BJ (cell line): ENCODE measurements at places on chromosomes 2 and 18.
A peak's percentile ranks its signal among the peaks of the same experiment; 100 is the strongest.

DNA sequence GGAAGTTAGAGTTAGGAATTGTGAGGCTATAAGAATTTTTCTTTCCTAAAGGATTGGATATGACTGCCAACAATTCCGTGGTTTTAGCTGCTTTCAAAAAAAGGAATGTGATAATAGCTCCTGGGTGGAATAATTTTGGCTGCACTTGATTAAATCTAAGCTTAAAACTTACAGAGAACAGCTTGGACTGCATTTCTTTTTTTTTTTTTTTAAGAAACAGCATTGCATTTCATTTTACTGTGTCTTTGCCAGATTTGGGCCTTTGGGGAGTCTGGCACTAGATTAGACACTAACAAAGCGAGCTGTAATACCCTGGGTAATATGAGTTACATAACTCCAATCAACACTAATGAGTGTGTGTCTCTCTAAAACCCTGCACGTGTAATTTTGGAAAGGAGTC is 37.8 kb upstream of the ZNF397 start:
- no peak for DNase-seq

DNA sequence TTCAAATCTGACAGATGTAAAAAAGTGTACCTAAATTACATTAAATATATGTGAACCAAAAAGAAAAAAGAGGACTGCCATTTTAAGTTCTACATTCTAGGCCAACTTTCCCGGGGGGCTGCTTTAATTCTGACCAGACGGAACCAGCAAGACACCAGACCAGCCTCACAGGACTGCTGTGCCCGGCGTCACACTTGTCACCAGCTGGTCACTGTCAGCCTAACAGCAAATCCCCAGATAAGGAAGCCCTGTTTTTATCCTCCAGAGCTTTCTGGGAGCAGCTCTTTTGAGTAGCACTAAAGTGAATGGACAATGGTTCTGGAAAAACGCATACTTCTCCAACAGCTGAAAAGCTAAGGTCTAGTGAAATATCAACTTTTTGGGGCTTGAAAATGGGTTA is 35.6 kb downstream of the CYB5A start:
- no peak for DNase-seq

DNA sequence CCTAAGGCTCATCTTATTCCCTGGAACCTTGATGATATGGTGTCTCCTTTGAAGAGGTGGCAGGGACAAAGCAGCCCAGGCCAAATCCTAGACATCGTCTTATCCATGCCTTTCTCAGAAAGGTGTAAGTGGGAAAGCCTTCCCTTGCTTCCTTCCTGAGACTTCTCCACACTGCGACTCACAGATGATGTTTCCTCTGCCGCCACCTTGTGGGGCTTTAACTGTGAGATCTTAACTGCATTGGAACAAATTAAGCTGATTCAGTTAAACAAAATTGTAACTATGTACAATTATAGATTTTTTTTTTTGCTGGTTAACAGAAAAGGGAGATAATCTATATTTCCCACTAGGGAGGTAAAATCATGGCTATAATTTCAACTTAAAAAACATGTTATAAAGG is 10.0 kb upstream of the GCA start:
- DNase-seq: no peak

DNA sequence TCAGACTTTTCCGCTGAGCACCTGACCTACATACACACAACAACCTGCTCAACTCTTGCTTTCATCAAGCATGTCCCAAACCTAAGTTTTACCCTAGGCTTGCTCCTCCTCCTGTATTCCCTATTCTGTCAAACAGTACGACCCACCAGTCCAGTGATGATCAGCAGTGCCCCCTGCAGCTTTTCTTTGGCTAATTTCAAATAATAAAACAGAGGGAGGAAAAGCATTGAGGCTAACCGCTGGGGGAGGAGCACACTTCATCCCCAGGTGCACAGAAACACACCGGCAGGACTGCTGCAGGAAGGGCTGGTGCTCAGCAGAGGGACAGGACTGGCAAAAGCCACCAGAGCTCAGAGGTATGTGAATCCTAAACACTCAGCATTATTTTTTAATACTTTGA is 21.2 kb downstream of the E2F6 start:
- DNase-seq: no peak

- DNase-seq: no peak
These were observed 25.6 kb upstream of the MTA3 start for GRCh38 chr2:42542871-42543270.

- no peak for DNase-seq
These were observed 35.2 kb downstream of the C1QL2 start for GRCh38 chr2:119123389-119123788.

DNA sequence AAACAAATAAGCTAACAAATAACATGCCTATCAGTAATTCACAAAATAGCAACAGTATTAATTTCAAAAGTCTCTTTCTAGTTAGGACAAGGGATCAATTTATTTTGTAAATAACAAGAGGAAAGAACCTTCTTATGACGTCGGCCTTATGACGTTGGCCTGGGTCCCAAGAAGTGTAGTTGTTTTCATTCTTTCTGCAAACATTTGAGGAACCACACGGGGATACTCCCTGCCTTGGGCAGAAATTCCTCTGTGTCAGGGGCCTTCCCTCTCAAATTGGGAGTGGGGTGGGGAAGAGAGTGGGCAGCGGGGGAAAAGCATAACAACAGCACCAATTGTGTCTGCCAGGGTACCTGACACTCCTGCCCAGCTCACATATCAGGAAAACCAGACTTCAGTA is 1.3 kb downstream of the CCDC68 start:
- no peak for DNase-seq

GRCh38 chr2:177127821-177128220 is 84.8 kb upstream of the HNRNPA3 start:
- DNase-seq: no peak

DNA sequence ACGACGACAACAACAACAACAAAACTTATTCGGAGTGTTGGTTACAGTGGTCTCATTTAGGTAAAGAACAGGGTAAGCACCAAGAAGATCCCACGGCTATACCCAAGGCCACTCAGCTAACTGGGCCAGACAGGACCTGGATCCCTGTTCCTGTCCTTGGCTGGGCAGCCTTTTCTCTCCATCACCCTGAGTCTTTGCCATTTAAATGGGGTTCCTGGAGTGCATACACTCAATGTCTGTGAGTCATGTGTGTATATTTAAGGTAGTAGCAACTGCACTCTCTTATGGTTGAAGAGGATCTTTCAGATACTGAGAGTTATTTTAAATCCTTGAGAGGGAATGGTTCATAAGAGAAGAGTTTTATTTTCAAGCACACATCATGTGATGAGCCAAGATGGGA is 35.3 kb downstream of the ADCYAP1 start:
- no peak for DNase-seq

GRCh38 chr2:134736167-134736880 is 17.5 kb upstream of the TMEM163 start:
- no peak for DNase-seq

- DNase-seq: no peak
These were observed 66.0 kb upstream of the CCDC85A start for GRCh38 chr2:56117764-56118163.

DNA sequence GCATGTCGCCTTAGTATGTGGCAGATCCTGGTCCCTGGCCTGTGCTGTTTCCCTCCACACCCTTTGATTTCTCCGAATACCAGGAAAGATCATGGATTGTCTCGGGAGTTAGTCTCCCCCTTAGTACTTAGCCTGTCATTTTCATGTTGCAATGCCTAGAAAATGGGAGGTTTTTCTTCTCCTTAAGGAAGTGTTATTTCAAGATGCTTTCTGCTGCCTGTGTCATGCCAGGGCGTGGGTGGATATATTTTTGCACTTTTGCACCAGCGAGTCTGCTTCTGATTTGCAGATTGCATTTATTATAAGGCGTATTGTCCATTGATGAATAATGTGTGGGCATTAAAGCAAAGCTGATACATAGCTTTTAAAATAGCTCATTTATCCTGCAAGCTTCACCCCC is 223.5 kb downstream of the NEDD4L start:
- DNase-seq: no peak

DNA sequence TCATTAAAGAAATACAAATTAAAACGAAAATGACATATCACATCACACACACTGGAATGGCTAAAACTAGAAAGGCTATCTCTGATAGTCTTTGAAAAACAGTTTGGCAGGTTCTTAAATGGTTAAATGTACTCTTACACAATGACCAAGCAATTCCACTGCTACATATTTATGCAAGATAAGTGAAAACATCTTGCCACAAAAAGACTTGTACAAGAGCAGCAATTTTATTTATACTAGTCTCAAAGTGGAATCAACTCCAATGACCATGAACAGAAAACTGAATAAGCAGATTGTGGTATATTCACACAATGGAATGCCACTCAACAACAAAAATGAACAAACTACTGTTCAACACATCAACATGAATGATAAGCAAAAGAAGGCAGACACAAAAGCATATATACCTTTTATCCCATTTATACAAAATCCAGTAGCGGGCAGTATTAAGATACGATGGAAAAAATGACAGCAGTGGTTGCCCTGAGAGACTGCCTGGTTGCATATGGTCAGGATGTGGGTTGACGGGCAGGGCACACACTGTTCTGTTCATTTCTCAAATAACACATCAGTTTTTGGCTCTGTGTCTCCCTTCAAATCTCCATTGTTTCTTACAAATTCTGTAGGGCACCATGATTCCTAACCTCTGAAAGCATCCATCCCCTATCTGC is 25.4 kb downstream of the SP100 start:
- no peak for DNase-seq

DNA sequence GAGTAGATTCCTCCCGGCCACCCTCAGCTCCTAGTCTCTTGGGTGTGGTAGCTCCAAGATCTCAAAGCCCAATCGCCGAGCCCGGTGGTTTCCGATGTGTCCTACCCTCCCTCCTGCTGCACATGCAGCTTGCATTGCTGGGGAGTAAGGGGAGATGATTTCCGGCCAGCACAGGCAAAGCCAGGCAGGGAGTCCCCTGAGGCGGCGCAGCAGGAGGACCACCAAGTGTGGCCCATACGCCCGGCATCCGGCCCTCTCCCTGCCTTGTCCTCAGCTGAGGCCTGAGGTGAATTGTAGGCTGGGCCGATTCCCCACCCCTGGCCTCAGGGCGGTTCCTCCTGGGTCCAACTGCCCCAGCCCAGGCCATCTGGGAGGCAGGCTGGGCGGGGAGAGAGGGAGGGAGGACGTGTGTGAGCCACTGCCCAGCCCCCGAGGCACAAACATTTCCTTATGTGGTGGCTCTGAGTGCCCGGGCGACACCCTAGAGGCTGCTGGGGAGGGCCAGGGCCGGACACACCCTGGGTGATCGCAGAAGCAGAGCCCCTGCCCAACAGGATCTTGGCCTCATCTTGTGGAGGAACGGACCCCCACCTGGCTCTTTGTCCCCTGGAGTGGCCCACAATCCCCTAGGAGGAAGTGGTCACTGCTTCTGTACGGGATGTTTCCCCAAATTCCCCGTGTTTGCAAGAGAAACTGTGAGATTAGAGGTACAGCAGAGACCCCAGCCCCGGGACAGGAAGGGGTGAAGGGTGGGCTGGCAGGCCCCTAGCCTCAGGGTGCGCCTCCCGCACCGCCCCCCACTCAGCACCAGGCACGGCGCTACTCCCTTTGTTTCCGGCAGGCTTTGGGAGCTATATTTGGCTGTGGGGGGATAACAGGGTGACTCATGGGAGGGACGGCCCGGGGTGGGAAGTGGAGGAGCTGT is 41.9 kb upstream of the PTMA start:
- peak; percentile 85 for DNase-seq

- DNase-seq: no peak
These were observed 7.2 kb upstream of the GPC1 start for GRCh38 chr2:240428245-240428644.

DNA sequence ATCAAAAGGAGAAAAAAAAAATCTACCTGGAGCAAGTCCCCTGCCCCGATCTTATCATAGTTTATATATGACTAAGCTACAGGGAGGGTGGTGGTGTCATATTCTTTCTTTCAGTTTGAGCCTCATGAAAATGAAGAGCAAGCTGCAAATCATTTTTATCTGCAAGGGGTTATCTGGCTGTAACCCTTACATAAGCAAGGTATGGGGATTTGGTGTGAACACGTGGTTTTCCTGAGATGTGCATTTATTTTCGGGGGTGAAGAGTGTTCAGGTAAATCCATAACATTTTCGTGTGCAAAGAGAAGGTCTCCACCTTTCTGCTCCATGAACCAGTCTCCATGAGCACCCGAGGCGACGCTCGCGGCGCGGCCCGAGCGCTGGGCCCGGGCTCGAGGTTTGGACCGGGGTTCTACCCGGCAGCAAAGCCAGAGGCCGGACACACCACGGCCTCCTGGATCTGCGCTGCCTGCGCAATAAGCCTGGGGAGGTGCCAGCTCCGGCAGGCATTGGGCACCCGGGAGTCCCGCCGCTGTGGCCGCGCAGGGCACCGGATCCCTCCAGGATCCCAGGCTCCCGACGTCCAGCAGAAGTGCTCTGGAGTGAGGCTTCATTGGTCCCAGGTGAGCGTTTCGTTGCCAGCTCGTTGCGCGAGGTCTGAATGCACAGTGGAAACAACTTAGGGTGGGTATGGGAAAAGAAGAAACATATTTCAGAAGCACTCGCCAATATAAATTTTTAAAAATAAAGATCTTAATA is 36.1 kb upstream of the GPD2 start:
- DNase-seq: no peak

DNA sequence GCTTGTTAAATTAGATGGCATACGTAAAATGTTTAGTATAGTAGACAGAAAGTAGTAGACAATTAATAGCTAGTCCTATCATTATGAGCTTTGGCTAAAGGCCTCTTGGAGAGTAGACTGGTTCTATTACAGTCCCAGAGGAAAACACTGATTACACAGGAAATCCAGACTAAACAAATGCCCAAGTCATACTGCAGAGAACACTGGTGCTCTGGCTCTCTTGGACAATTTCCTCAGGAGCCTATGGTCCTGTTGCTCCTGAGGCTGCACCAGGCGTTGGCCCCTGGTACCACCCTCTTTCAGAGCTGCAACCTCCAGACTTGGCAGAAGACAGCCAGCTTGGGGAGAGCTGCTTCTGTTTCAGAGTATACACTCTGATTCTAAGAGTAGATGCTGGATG is 41.8 kb downstream of the STAT1 start:
- no peak for DNase-seq

DNA sequence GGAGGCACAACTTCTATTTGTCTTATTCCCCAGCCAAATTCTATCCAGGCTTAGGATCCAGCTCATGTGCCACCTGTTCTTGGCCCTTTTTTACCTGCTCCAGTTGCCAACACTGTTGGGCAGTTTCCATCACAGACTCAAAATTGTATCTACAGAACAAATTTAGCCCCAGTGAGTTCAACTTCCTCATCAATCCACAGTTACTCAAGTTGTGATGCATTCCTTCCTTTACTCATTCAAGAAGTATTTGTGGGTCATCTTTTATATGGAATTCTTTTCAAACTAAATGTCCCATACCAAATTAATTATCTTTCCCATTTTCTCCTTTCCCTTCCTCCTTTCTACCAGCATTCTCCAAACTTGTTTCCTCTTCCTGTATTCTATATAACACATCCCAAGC is 12.7 kb upstream of the DDX18 start:
- DNase-seq: peak; percentile 47

- no peak for DNase-seq
These were observed 42.0 kb downstream of the TTR start for GRCh38 chr18:31633392-31634330.

- no peak for DNase-seq
These were observed 50.3 kb downstream of the KANSL3 start for GRCh38 chr2:96587843-96588242.

- DNase-seq: no peak
These were observed 165.0 kb downstream of the DIS3L2 start for GRCh38 chr2:232126301-232127099.
